ENCODE measurements at places on chromosomes 6 and 20. TPM values are rescaled to one million over a fixed set of nuclear protein-coding genes. Genes with fewer than 3 reads are reported as not detected.

DNA sequence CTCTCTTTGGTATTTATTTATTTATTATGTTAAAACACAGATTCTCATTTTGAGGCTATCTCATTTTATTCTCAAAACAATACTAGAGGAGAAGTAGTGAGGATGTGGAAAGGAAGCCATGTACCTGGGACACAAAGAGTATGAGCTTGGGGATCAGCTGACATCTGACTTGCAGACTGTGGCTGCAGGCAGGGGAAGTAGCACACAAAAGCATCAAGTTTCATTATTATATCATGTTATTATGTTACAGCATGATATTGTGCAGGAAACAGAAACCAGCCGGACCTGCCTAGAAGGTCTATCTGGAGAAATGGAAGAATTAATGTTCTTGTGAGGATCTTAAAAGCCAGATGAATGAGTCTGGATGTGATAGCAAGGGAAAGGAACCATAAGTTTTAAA is 248.2 kb downstream of the KHDC1L start:
- DNase-seq: no peak

GRCh38 chr6:44679438-44680201 is 292.1 kb downstream of the CDC5L start:
- no peak for DNase-seq

The CAPN11 gene
- total RNA-seq: not detected

The RFX6 gene
- not detected for total RNA-seq

- DNase-seq: peak; percentile 21
Measured at GRCh38 chr20:58106143-58106750, 122.2 kb downstream of the ANKRD60 start.

The CPNE5 gene
- 0.63 TPM for total RNA-seq

DNA sequence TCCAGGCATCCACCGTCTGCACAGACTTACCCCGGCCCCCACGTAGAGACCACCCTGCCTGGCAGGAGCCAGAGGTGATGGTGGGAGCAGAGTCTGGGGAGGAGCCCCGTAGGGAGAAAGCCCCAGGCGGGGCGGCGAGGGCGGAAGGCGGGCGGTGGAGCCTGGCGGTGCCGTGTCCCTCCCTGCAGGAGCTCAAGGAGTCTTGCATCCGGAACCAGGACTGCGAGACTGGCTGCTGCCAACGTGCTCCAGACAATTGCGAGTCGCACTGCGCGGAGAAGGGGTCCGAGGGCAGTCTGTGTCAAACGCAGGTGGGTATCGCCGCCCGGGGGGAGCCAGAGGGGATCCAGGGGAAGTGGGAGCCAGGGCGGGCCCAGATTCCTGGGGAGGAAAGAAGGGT is 6.0 kb downstream of the CLPSL1 start:
- DNase-seq: peak; percentile 48

- DNase-seq: no peak
Measured at GRCh38 chr6:107653183-107653580, 163.3 kb downstream of the SOBP start.

GRCh38 chr20:37896932-37897548 is 5.9 kb upstream of the VSTM2L start:
- DNase-seq: no peak

The RAB44 gene
- total RNA-seq: not detected

- peak; percentile 30 for DNase-seq
Measured at GRCh38 chr6:75852721-75853120, 103.7 kb downstream of the MYO6 start.

Measured in GM23248 (cell line).